ENCODE measurements at places on chromosomes 3 and 15. TPM values are rescaled to one million over a fixed set of nuclear protein-coding genes. Genes with fewer than 3 reads are reported as not detected.

FANCD2OS gene
- not detected for polyA plus RNA-seq

CLSTN2 gene
- polyA plus RNA-seq = 1.4 TPM

HDDC3 gene
- 12.4 TPM for polyA plus RNA-seq

ARGFX gene
- not detected for polyA plus RNA-seq

TMEM207 gene
- not detected for polyA plus RNA-seq

PLA2G4D gene
- not detected for polyA plus RNA-seq

DNA sequence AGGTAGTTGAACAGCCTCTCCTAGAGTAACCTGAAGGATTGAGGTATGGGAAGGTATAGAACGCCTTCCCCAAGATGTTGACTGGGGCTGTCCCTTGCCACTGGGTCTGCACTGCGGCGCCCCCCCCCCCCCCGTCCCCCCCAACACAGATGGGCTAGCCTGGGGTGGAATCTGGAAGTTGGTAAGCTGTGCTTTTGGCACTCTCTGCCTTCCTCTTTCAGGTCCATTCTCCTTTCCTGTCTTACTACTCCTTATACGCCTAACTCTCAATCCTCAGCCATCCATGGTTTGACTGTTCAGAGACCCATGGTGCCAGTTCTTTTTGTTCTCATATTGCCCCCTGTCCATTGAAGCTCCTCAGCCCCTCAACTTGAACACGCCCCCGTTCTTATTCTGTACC is 42.8 kb downstream of the MAP2K1 start:
- no peak for DNase-seq

DNA sequence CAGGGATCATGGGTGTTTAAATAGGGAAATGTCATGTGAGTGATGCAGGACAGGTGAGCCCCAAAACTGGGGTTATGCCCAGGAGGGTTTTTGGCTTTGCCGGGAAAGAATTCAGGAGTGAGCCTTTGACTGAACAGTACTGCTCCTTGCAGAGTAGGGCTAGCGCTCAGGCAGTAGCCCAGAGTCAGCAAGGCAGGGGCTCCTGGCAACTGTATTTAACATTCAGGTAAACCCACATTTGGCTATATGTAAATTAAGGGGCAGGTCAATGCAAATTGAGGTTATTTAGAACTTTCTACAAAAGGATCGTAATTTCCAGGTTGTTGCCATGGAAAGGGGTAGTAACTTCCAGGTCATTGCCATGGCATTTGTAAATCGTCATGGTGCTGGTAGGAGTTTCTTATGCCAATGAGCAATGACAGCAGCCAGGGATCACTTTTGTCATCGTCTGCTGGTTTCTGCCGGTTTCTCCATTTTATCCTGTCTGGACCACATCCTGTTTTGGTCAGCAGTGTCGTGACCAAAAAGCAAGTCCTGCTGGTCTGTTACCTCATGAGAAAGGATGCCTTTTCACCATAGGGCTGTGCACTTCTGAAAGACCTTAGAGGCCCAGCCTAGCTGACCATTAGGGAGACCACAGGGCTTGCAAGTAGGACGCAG is 24.3 kb downstream of the MTHFS start:
- DNase-seq = no peak

DNA sequence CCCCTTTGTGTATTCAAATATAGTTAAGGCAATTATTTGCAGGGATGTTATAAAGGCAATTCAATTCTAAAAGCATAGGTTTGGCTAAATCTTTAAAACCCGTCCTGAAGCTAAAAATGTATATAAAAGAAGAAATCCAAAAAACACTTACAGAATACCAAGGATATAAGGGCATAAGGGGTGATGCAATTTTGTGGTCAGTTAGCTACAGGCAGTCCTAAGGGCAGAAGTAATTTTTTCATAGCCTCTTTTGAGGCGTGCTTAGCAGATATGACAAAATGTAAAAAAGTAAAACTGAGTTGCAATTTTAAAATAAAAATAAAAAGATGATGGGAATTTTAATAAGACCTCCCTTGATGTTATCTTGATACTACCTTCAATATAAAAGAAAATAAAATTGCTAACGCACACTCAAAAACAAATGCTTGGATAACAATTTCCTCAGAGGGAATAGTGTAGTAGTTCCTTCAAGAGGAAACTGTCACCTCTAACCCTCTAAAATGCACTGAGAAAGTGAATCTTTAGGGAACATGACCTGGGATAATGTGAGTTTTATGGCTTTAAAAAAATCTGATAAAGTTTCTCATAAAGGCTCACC is 104.2 kb downstream of the MYH15 start:
- no peak for DNase-seq

- DNase-seq = no peak
Measured at GRCh38 chr3:53816425-53816824, 29.8 kb downstream of the CHDH start.
